A549 treated with RU486 at 1 μM for 4 hours (cell line): ENCODE measurements at places on chromosomes 5 and 9. TPM values are rescaled to one million over a fixed set of nuclear protein-coding genes. Genes with fewer than 3 reads are reported as not detected.

The ANGPTL2 gene
- 0.06 TPM in 1 of 5 replicates, not detected in the others for total RNA-seq

The ARL15 gene
- total RNA-seq: 2.0 to 6.3 TPM (median 5.0 TPM) in 5 replicates

The SLC12A7 gene
- 21.0 to 30.8 TPM (median 28.5 TPM) in 5 replicates for total RNA-seq

The BTNL8 gene
- not detected in 5 replicates for total RNA-seq

The MARCHF11 gene
- total RNA-seq: not detected in 5 replicates

The MYORG gene
- total RNA-seq: 2.9 to 4.4 TPM (median 4.0 TPM) in 5 replicates

The PCSK5 gene
- total RNA-seq: 0.81 to 1.2 TPM (median 1.0 TPM) in 5 replicates

The HTR1A gene
- not detected in 5 replicates for total RNA-seq

The HDHD3 gene
- 19.4 to 26.8 TPM (median 24.6 TPM) in 5 replicates for total RNA-seq

The SVEP1 gene
- 1.2 to 1.7 TPM (median 1.6 TPM) in 5 replicates for total RNA-seq

The GABRA6 gene
- total RNA-seq: not detected in 5 replicates

The SLC4A9 gene
- not detected in 5 replicates for total RNA-seq

The PTGER4 gene
- total RNA-seq: 0.70 to 1.0 TPM (median 0.94 TPM) in 5 replicates

The SLF1 gene
- 7.4 to 10.1 TPM (median 9.1 TPM) in 5 replicates for total RNA-seq

The ITK gene
- 0.03 to 0.15 TPM (median 0.13 TPM) in 3 of 5 replicates, not detected in the others for total RNA-seq

The NMUR2 gene
- 0.08 to 0.14 TPM in 2 of 5 replicates, not detected in the others for total RNA-seq

The FOXI1 gene
- not detected in 5 replicates for total RNA-seq

The CD74 gene
- not detected in 5 replicates for total RNA-seq

The IL7R gene
- total RNA-seq: 0.46 to 0.91 TPM (median 0.62 TPM) in 5 replicates

The SPATA31E1 gene
- total RNA-seq: not detected in 5 replicates

The IGFBPL1 gene
- total RNA-seq: 2.1 to 3.0 TPM (median 2.9 TPM) in 5 replicates

The CER1 gene
- total RNA-seq: not detected in 5 replicates

The FAM78A gene
- 0.22 to 0.44 TPM (median 0.35 TPM) in 5 replicates for total RNA-seq

The XRCC4 gene
- total RNA-seq: 7.1 to 15.6 TPM (median 11.1 TPM) in 5 replicates

The BHMT2 gene
- 0.15 TPM in 1 of 5 replicates, not detected in the others for total RNA-seq

The PCDHAC2 gene
- total RNA-seq: 2.4 to 6.1 TPM (median 2.8 TPM) in 5 replicates

The TBCA gene
- total RNA-seq: 256 to 371 TPM (median 297 TPM) in 5 replicates

The NPR2 gene
- total RNA-seq: 4.4 to 6.3 TPM (median 5.8 TPM) in 5 replicates

The CRB2 gene
- total RNA-seq: 0.03 to 0.08 TPM (median 0.05 TPM) in 5 replicates

The PRRX2 gene
- 3.1 to 8.8 TPM (median 7.9 TPM) in 5 replicates for total RNA-seq

The INSL4 gene
- total RNA-seq: 13.9 to 18.0 TPM (median 15.5 TPM) in 5 replicates
